ENCODE measurements at places on chromosomes 11 and 22.

GRCh38 chr22:17072877-17073276 is 11.9 kb upstream of the IL17RA start:
- DNase-seq, result no peak

DNA sequence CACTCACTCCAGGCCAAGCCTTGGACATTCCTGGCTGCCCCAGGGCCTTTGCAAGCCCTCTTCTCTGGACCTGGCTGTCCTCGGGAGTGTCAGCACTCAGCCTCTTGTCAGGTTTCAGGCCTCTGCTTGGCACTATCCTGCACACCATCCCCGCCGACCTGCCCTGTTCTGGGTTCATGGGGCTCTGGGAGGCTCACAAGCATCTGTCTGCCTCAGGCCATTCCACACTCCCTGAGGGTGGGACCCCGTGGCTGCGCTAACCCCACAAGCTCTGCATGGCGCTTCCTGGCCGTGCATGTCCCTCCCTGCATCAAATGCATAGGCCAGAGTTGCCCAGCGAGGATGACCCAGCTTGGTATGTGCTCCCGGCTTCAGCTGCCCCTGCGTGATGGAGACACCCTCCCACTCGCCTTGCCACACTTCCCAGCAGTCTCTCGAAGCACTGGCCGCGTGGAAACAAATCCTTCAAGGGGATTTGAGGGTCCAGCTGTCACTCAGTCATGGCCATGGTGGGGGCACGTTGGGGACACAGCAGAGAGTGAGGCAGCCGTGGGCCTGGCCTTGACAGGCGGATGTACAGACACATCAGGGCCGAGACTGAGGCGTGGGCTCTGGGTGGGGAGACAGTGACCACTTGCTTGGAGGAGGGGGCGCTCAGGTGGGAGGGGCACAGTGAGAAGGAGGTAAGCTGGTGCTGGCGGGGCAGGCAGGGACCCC is 87.3 kb downstream of the KCNQ1 start:
- no peak for DNase-seq

- DNase-seq, result no peak
Observed at GRCh38 chr11:77058900-77059299, 7.9 kb upstream of the CAPN5 start.

GRCh38 chr11:1335811-1336761 is 26.7 kb upstream of the TOLLIP start:
- DNase-seq, result peak; percentile 41

DNA sequence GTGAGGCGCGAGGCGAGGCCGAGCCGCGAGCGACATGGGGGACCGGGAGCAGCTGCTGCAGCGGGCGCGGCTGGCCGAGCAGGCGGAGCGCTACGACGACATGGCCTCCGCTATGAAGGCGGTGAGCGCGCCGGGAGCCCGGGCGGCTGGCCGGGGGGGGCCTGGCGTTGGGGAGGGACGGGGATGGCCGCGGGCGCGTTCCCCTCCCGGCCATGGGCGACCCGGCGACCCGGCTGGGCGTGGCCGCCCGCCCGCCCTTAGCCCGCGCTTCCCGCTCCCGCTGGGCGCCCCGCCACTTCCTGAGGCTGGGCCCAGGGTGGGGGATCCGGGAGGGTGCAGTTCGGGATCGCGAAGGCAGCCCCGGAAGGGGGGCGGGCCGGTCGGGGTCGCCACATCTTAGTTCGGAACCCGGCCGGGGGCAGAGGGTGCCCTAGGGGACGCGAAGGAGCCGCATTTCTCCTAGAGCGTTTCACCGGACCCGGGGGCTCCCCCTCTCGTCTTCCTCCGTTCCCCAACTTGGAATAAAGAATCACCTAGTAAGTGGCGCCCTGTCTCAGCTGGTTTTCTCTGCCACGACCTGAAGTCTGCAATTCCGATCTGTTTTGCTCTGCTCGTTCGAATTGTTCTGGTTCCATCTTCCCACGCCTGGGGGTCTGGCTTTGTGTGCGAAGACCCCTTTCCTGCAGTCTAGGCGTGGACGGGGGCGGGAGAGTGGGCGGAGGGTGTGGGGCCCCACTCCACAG is 536 bp downstream of the YWHAH start:
- DNase-seq, result no peak

Measured in activated B cell treated with CpG ODN at 0.5 μM for 24 hours (primary cell).